ENCODE measurements at places on chromosomes 6 and 20.

GRCh38 chr6:108521616-108522107 is 39.1 kb upstream of the FOXO3 start:
- DNase-seq: no peak

GRCh38 chr6:165456286-165456685 is 146.9 kb upstream of the C6orf118 start:
- no peak for DNase-seq

GRCh38 chr6:165012183-165012582 is 297.2 kb downstream of the C6orf118 start:
- DNase-seq: no peak

GRCh38 chr6:44559486-44560270 is 172.2 kb downstream of the CDC5L start:
- no peak for DNase-seq

GRCh38 chr20:53568351-53568750 is 25.3 kb downstream of the ZNF217 start:
- no peak for DNase-seq
